Trophoblast cell (in vitro differentiated cells and primary cell): ENCODE measurements at places on chromosomes 6 and 20.

DNA sequence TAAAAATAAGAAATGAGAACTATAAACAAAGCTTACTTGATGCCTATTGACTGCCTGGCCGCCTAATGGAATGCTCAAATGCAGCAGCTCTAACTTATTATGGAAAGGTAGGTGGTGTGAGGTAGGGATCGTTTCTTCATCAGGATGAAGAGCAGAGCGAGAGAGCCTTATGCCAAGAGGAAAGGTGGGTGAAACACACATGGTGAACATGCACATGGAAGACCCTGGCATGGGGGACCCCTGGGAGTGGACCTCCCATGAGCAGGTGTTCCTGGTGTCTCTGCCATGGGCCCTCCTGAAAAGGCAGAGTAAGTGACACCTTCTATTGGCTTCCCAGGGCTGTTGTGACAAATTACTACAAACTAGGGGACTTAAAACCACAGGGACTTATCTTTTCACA lies 130.1 kb downstream of the CDH4 start:
- no peak for DNase-seq

DNA sequence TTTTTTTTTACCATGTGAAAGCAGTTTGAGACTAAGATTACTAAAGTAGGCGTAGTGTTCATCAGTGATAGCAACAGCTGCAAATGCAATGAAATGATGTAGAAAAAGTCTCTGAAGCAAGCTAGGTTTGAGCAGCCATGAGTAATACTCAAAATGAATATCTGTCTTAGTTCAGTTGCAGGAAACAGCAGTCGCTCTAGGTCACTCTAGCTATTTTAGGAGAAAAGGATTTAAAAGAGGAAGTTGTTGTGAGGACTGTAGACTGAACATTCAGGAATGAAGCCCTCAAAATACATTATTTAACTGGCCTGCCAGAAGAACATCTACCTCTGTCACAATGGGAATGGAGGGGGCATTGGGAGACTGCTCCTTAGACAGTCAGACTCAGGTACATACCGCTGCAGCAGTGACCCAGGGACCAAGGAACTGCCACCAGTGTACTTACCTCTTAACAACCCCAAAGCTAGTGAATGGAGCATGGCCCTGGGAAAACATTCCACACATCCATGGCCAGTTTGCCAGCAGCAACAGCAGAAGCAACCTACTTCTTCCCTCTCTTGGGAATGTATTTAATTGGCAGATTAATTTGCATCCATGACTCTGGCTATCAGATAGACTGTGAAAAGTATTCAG lies 243.0 kb upstream of the KHDRBS2 start:
- DNase-seq, result no peak

- DNase-seq, result no peak
Measured at GRCh38 chr6:163132050-163132750, 282.3 kb upstream of the QKI start.

- DNase-seq, result no peak
Measured at GRCh38 chr6:105111871-105112270, 67.9 kb downstream of the POPDC3 start.

- DNase-seq, result no peak
Measured at GRCh38 chr6:25472306-25472705, 179.7 kb upstream of the SCGN start.

DNA sequence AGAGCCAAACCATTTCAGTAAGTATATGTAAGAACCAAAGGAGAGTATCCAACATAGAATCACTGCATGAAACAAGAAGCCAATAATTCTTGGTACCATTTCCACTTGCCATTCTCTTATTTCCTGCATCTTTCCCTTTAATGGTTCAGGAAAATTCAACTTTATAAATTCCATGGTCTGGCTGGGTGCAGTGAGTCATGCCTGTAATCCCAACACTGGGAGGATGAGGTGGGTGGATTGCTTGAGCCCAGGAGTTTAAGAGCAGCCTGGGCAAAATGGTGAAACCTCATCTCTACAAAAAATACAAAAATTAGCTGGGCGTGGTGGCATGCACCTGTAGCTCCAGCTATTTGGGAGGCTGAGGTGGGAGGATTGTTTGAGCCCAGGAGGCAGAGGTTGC lies 21.2 kb downstream of the NHLRC1 start:
- no peak for DNase-seq

- DNase-seq, result peak; percentile 80
Measured at GRCh38 chr6:89494131-89494793, 61.3 kb downstream of the ANKRD6 start.

DNA sequence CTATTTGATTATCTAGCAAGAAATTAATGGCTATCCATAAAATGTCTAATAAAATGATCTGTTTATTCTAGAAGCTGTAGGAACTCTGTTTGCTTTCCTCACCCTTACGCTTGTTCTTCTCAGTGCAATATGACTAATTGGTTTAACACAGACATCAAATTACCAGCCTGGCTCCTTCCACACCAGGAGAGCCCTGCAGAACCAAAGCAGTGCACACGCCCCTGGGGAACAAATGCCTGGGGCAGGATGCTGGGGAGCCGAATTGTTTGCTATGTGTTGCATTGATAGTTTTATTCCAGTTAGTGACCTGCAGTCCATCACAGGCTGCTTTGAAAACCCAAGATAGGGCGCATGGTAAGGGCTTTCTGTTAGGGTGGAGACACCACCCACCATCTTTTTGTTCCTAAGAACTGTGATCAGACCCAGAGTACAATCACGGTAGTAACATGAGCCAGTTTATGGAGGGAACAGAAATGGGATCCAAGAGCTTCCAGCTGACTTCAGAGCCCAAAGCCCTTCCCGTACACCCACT lies 126.4 kb upstream of the CD93 start:
- no peak for DNase-seq

- DNase-seq, result no peak
Measured at GRCh38 chr20:24235296-24236175, 233.9 kb upstream of the SYNDIG1 start.

DNA sequence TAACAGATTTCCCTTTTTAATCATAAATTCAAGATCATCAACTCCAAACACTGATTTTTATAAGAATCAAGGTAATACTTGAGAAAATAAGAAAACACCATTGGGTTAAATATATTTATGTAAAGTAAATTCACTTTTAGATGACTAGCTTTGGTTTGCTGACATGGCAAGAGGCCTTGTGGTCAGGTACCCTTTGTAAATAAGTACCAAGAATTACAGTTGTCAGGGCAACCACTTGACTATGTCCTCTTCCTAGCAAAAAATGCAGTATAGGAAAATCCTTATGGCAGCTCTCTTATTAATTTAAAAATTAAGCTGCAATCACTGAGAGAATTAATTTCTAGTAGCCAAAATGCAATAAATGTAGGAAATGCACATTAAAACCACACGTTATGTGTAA lies 153.8 kb downstream of the INSM1 start:
- no peak for DNase-seq

DNA sequence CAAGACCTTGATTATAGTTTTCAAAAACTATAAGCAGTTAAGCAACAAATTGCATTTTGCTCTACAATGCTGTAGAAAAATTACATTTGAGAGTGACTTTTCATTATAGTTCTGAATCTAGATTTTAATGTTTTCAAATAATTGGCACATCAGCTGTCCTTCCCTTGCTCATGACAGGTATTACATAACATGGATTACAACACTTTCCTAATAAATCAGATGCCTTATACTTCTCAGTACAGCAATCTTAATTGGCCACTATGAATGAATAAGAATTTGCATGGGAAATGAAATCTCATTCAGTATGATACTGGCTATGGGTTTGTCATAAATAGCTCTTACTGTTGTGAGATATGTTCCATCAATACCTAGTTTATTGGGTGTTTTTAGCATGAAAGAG lies 29.9 kb downstream of the HSF2 start:
- no peak for DNase-seq

- DNase-seq, result no peak
Measured at GRCh38 chr20:12963416-12963815, 45.4 kb upstream of the SPTLC3 start.

- no peak for DNase-seq
Measured at GRCh38 chr20:34473262-34473883, 42.8 kb upstream of the DYNLRB1 start.

- no peak for DNase-seq
Measured at GRCh38 chr20:50501972-50502745, 8.0 kb upstream of the PTPN1 start.

GRCh38 chr6:31450751-31451150 lies 47.2 kb upstream of the MICB start:
- no peak for DNase-seq

GRCh38 chr6:139605350-139605749 lies 230.9 kb upstream of the CITED2 start:
- no peak for DNase-seq

GRCh38 chr6:28683945-28684538 lies 158.4 kb downstream of the GPX5 start:
- DNase-seq, result peak; percentile 69

GRCh38 chr6:111487661-111488060 lies 4.6 kb upstream of the REV3L start:
- no peak for DNase-seq

GRCh38 chr6:113500221-113500620 lies 356.9 kb upstream of the MARCKS start:
- DNase-seq, result no peak

GRCh38 chr20:13238001-13238653 lies 17.1 kb downstream of the ISM1 start:
- DNase-seq, result no peak

GRCh38 chr6:3506751-3507383 lies 50.0 kb upstream of the SLC22A23 start:
- no peak for DNase-seq

DNA sequence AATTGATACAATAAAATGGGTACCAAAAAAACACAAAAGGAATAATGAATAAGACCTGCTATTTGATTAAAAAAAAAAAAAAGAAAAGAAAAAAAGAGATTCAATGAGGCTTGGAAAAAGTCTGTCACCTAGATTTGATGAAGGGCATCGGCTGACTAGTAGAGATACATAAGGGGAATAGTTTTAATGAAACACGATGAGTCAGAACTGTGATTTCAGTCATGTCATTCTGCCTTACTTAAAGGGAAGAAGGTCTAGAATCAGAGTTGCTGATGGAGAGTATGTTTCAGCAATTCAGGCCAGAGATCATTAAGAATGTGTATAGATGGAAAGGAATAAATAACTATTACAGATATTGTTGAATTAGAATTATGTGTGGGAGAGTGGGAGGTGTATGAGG lies 565.9 kb upstream of the RNF217 start:
- DNase-seq, result no peak

- DNase-seq, result peak; percentile 78
Measured at GRCh38 chr6:7341989-7342742, 29.2 kb upstream of the SSR1 start.

DNA sequence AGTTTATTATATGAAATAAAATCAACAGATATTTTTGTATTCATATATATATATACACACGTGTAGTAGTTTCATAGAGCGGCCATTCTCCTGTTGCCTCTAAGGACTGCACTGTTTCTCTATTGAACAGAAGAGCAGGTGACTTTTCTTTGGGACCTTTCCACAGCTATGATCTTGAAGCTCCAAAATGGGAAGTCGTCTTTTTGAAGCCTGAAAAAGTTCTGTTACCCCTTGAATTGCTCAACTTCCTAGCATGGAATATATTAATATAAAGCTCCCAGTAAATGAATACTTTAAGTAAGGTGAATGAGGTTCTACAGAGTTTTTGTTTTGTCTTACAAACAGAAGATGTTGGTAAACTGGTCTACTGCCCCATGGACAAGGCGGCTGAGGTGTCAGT lies 42.2 kb upstream of the ADTRP start:
- no peak for DNase-seq

DNA sequence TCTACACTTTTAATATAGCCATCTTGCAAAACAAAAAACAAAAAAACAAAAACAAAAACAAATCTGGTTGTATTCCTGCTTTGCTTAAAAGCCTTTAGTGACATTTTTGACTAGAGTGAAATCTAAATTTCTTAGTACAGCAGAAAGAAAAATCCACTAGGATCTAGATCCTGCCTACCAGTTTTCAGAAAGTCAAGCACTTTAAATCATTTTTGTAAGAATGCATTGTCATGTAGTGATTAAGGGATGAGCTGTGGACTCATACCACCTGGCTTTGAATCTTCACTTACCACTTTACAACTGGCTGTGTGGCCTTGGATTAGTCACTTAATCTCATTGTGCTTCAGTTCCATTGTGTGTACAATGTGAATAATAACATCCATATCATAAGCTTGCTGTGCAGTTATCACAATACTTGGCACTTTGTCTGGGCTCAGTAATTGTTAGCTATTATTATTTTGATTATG lies 4.0 kb downstream of the MKKS start:
- DNase-seq, result no peak

- DNase-seq, result peak; percentile 26
Measured at GRCh38 chr6:41560431-41561192, 14.4 kb downstream of the FOXP4 start.

- DNase-seq, result peak; percentile 9
Measured at GRCh38 chr6:40022867-40023266, 88.6 kb upstream of the MOCS1 start.

DNA sequence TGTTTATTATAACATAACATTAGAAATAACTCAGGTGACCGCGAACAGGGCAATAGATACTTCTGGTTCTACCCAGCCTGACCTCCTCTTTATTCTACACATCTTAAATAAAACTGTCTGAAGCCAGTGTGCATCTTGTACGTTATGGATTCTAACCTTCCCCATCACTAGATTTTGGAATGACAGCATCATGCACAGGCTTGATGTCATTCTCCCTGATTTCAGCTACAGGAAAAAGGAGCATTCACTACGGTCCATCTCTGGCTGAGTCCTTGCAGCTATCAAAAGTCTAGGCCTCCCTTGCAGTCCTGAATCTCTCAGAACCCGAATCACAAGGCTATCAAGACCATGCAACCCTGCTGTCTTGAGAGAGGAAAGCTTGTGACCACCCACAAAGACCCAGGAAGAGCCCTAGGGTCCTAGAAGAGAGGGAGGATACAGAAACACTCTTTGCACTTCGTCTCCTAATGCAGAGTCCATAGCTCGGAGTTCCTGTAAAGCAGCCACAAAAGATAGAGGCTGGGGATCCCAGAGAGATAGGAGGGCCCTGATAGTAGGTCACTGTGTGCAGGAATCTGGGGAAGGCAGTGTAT lies 845 bp downstream of the HLA-DPA1 start:
- no peak for DNase-seq
